ENCODE measurements at places on chromosomes 13 and 19.

GRCh38 chr13:108313382-108313781 is 43.9 kb downstream of the TNFSF13B start:
- no peak for DNase-seq

- DNase-seq, result no peak
Observed at GRCh38 chr19:6654347-6655310, 15.3 kb downstream of the TNFSF14 start.

DNA sequence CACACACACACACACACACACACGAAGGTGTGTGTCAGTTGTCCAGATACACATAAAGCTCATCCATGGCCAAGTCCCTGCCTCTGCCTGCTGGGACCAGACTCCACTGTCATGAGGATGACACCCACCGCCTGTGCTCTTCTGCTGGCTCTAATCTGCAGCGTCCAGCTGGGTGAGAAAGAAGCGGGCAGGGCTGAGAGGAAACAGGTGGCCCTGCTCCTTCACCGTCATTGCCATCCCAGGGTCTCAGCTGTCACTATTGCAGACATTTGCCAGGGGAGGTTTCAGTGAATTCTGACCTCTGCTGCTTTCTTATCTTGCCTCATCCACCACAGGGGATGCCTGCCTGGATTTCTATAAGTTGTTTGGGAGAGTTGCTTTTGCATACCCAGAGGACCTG is 31.4 kb downstream of the SCGB2B2 start:
- DNase-seq, result no peak

- no peak for DNase-seq
Observed at GRCh38 chr13:41494202-41494601, 36.9 kb downstream of the RGCC start.

GRCh38 chr19:29947871-29948270 is 5.8 kb downstream of the URI1 start:
- no peak for DNase-seq

DNA sequence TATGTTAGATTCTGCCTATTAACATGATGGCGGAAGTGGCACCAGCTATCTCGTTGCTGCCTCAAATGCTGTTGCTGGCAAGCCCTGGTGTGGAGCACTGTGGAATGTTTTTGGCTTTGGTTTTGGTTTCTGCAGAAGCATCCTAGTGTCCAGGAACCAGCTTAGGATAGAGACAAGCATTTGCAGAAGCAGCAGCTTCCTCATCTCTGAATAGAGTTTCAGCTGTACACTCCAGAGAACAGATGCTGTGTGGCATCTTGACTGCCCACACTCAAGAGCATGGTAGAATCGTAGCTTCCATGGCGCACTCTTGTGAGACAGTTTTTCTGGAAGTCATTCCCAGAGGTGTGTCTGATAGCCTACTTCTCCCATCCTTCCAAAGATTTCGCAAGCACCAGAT is 145.3 kb upstream of the RXFP2 start:
- DNase-seq, result no peak

GRCh38 chr13:42035905-42036521 is 12.4 kb upstream of the DGKH start:
- DNase-seq, result no peak

DNA sequence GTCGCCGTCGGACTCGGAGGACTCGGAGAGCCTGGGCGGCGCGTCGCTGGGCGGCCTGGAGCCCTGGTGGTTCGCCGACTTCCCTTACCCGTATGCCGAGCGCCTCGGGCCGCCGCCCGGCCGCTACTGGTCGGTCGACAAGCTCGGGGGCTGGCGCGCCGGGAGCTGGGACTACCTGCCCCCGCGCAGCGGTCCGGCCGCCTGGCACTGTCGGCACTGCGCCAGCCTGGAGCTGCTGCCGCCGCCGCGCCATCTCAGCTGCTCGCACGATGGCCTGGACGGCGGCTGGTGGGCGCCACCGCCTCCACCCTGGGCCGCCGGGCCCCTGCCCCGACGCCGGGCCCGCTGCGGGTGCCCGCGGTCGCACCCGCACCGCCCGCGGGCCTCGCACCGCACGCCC is 2.5 kb upstream of the GRWD1 start:
- no peak for DNase-seq

DNA sequence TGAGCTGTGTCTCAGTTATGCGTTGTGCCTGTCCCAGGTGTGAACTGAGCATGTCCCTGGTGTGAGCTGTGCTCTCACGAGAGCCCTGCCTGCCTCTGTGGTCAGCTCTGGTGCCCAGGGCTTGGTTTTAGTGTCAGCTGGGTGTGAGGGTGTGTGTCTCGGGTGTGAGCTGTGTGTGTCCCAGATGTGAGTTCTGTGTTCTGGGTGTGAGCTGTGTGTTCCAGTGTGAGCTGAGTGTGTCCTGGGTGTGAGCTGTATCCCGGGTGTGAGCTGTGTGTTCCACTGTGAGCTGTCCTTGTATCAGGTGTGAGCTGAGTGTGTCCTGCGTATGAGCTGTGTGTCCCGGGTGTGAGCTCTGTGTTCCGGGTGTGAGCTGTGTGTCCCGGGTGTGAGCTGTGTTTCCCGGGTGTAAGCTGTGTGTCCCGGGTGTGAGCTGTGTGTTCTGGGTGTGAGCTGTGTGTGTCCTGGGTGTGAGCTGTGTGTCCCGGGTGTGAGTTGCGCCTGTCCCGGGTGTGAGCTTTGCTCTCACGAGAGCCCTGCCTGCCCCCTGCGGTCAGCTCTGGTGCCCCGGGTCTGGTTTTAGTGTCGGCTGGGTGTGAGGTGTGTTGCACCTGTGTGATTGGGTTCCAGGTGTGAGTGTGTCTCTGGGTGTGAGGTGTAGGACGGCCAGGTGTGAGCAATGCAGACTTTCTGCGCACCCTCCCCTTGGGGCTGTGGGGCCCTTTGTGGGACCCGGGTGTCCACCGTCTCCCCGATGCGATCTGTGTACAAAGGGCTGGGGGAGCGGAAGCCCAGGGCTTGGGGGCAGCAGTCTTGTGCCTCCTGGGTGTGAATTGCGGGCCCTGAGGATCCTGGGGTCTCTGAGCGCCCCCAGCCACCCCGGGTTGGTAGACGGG is 7.1 kb upstream of the PEAK3 start:
- DNase-seq, result no peak

DNA sequence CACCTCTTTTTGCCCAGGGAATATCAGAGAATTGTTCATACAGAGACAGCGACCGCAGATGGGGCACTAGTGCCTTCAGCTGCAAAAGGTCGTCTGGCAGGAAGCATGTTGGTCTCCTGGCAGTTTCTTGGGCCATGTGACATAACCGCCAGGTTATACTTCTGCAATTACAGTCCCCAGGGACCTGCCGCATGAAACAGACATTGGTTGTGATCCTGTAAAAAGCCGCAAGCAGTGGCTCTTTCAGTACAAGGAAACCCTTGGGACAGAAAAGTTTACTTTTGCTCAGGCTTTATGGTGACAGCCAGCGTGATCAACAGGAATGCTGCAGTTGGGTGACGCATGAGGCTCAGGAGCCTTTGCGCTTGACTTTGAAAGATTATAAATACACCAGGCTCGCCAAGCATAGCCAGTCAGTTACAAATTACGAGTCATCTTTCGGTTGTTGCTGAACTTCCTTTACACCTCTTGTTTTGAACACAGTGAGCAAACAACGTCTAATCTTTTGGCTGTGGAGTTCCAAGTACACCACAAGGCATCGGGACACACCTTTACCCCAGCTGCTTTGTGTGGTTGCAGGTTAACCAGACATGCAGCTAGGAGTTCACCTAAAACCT is 50.5 kb upstream of the UBE2L5 start:
- DNase-seq, result no peak

- DNase-seq, result no peak
Observed at GRCh38 chr13:34144142-34144541, 326.2 kb downstream of the RFC3 start.

GRCh38 chr13:28540612-28541011 is 45.7 kb upstream of the FLT1 start:
- no peak for DNase-seq

- no peak for DNase-seq
Observed at GRCh38 chr19:14542711-14543328, 13.4 kb downstream of the TECR start.

- no peak for DNase-seq
Observed at GRCh38 chr19:6358003-6358402, 3.3 kb upstream of the CLPP start.

GRCh38 chr13:111648885-111649284 is 328.4 kb downstream of the TEX29 start:
- no peak for DNase-seq

- peak; percentile 63 for DNase-seq
Observed at GRCh38 chr19:38952395-38953165, 21.8 kb downstream of the MRPS12 start.

GRCh38 chr19:39828654-39829032 is 5.3 kb downstream of the DYRK1B start:
- DNase-seq, result no peak

- no peak for DNase-seq
Observed at GRCh38 chr13:48505597-48506091, 27.2 kb downstream of the RCBTB2 start.

DNA sequence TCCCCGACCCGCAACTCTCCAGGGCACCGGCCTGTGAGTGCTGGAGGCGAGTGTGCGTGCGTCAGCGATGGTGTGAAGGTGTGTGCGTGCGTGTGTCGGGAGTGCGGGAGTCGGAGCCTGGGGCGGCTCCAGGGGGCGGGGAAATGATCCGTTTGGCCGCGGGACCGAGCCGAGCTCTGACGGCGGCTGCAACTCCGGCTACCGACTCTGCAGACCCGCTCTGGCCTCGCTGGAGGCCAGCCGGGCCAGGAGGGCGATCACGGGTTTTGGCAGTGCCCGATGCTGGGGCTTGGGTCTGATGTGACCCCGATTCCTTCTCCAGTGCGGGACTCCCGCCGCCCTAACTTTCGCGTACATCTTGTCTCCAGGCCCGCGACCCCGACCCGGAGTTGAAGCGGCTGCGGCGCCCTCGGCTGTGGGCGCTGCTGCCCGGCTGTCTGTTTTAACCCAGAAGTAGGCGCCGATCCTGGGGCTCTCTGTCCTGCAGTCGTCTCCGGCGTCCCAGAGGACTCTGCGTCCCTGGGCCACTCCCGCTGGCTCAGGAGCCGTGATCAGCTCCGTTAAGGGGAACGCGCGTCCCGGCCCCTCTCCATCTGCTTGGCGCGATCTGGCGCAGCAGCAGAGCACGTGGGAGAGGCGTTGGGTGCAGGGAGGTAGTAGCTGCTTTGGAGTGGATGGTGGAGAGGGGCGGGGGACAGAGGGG is 1.2 kb downstream of the CHST8 start:
- no peak for DNase-seq

GRCh38 chr19:18737954-18738351 is 53.2 kb downstream of the COMP start:
- DNase-seq, result no peak

GRCh38 chr19:31261019-31261602 is 88.1 kb downstream of the TSHZ3 start:
- no peak for DNase-seq

GRCh38 chr13:99446242-99446641 is 55.0 kb upstream of the TM9SF2 start:
- DNase-seq, result no peak

DNA sequence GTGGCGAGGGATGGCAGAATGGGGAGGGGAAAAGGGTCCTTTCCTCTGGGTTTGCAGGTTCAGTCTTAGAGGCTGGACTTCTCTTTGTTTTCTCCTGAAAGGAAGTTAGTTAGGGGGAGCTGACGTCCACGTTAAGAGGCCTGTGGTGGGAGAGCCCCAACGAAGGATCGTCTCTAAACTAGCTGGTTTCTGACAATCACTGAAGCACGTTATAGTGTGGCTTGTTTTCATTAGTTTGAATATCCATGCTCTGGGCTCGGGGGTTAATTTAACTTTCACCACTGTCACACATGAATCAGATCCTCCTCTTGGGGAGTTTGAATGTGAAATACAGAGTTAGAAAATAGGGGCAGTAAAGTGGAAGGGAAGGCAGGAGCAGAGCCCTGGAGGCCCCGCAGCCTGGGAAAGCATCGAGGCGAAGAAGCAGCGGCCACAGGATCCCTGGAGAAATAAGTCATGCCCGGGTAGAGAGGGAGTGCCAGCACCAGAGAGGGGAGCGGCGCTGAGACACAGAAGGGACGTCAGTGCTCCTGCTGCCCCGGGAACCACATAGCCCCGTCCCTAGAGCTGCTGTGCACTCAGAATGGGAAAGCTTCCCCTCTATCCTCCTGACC is 31.1 kb upstream of the AMER2 start:
- DNase-seq, result no peak

DNA sequence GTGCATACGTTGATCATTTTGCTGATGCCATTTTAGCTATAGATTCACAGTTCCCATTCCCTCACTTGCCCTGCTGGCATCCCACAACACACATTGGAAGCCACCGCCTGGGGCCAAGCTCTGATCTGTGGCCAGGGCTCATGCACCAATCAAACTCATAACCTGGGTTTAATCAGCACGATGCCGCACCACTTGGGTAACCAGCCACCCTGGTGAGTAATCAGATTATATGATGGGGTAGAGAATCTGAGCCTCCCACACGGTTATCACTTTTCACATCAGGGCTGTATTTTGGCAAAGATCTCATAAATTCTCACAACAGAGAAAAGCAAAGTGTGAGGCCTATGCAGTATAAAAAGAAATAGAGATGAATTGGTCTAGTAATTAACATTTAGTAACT is 66.0 kb upstream of the TNFRSF19 start:
- no peak for DNase-seq

- no peak for DNase-seq
Observed at GRCh38 chr13:38180126-38180525, 169.5 kb upstream of the UFM1 start.

GRCh38 chr19:28169168-28169887 is 1043.6 kb downstream of the UQCRFS1 start:
- no peak for DNase-seq

- no peak for DNase-seq
Observed at GRCh38 chr19:48480558-48481500, 11.7 kb downstream of the CYTH2 start.

GRCh38 chr19:45156751-45157150 is 4.0 kb downstream of the NKPD1 start:
- DNase-seq, result no peak

DNA sequence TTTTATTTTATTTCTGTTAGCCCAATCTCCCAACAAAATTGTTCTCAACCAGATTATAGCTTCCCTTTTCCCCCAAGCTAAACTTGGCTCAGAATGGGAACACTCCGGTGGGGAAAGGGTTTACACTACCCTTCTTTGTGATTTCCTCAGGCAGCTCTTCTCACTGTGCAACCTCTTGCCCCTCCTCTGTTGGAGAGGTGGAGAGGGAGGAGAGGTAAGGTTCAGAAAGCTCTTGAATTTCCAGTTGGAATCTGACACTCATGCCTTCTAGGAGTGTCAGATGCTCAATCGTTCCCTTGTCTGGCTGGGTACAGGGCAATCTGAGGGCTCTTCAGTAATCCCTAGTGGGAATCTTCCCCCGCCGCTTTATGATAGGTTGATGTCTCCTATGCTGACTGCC is 486.1 kb upstream of the KLF12 start:
- no peak for DNase-seq

DNA sequence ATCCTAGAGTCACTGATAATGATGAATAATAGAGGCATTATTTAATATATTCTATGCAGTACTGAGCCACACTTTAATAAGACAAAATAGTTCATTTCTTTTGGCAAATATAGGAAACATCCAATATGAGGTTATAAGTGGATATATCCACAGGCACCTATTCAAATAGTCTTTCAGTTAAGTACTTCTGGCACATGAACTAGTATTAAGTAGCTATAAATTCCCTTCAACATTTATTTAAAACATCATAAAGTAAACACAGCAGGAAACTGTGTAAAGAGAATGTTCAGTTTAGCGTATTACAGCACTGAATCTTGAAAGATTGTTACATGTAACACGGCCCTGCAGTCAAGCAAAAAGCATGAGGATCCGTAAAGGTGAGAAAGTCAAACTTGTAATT is 463.3 kb upstream of the KLF12 start:
- DNase-seq, result no peak

All from NCI-H460 (cell line).